ENCODE measurements at places on chromosomes 2 and 18.

DNA sequence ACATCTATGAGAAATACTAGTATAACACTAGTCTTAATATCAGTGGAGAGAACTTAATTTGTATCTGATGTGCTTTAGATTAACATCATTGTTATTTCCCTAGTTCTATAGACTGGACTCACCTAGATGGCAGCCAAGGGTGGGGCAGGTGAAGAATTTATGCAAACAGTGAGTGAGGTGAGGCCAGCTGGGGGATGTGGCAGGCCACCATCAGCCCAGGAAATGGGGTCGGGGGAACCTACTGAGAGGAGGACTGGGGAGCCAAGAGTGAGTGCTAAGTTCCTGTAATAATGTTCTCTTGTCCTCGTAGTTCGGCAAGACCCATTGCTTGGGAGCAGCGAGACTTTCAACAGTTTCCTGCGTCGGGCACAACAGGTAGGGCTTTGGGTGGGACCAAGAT, 2.5 kb downstream of the SNX17 start:
- no peak for DNase-seq

- DNase-seq = no peak
These were observed 52.6 kb downstream of the CHN1 start for GRCh38 chr2:174952607-174953006.

- DNase-seq = peak; percentile 45
These were observed 541.9 kb downstream of the TMX3 start for GRCh38 chr18:68172842-68173549.

DNA sequence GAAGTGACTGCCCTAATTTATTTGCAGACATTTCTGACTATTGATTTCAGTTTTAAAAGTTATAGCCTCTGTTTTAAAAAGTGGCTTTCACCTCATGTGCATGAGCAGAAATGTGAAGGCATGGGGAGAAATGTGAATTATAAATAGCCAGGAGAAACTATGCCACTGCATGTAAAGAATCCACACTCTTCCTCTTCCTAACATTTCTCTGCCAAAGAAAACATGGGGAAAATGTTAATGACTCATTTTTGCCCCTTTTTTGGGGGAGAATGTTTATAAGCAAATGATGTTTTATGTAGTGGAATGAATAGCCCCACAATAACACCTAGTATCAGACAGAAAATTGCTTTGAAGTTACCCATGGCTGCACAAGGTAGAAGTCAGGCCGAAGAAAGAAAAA, 249.0 kb upstream of the TANK start:
- no peak for DNase-seq

- DNase-seq = no peak
These were observed 89.0 kb upstream of the KCTD1 start for GRCh38 chr18:26637324-26637723.

DNA sequence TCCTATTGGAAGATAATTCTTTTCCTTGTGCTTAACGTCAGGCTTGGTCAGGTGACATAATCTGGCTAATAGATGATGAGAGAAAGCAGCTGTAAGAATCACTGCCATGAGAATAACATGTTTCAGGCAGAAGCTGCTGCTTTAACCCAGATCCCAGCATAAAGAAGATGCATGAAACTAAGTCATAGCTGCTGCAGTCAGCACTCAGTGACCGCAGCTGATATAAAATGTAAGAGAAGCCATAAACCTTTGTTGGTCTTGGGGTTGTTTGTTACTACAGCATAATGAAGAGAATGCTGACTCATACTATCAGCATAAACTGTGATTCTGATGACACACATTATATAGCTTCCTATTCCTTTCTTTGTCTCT, 274.3 kb upstream of the TRIB2 start:
- DNase-seq = no peak

DNA sequence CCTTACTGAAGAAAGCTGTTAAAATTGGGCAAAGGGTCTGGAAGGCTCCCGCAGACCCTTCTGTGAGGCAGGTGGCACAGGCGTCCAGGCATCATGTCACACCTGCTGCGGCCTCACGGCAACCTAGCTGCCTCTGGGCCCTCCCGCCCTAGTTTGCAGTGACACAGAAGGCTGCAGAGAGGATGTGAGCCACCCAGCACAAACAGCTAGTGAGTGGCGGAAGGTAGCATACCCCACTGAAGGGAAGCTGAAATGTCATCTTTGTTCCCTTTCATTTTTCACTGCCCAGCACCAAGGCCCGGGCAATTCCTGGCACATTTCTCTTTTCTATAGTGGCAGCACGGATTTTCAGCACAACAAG, 53.8 kb downstream of the TRAPPC12 start:
- no peak for DNase-seq

GRCh38 chr2:207264310-207264709, 98.6 kb upstream of the KLF7 start:
- DNase-seq = no peak

DNA sequence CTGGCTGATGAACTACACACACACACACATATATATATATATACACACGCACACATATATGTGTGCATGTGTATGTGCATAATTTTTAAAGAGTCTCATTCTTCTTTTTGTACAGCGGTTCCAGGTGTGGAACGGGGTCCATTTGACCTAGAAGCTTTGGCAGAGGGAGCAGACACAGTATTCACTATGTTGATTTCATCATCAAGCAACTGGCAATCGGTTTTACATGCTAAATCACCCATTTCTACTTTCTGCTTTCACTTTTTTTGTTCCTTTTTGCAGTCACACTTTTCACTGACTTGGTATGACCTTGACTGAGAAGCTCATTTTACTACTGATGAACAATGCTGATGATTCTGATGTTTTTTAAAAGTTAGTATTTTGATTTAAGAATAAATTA, 63.0 kb upstream of the PGAP1 start:
- no peak for DNase-seq

DNA sequence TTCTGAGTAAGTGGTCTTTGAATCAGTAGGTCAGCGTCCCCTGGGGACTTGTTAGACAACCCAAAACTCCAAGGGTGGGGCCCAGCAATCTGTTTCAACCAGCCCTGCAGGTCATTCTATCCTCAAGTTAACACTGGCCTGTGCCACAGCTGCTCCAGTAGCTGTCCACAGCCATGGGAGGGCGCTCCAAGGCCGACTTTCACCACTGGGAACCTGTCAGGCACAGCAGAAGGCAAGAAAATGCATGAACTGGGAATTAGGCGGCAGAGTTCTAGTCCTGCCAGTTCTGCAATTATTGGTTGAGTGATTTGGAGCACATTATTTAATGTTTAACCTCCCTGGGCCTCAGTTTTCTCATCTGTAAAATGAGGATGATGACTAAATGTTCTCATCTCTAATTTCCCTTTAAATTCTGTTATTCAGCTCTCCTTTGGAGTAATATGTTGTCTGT, 17.4 kb upstream of the MRPL33 start:
- DNase-seq = peak; percentile 83

DNA sequence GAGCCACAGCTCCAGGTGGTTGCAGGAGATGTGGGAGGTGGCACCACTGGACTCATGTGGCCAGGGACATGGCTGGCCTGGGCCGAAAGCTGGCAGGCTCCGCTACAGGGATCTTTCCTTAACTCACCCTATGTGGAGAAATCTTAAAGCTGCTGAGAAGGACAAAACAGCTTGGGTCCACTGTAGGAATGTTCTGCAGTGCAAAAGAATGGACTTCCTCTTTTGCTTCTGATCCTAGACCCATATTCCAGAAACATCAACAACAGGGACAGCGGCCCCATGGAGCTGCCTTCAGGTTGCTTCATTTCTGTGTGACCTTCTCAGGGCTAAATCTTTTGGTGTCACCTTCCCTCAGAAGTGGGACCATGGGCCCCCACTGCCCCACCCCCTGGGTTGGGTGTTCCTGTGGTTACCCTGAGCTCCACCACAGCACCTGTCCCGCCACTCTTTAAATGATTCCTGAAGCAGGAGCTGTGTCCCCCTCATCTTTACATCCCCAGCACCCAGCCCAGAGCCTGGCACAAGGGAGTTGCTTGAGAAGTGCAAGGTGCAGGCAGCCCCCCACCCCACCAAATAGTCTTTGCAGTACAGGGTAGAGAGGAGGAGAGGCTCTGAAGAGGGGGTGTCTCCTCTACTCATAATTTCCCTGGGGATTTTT, 205.8 kb downstream of the ZBTB7C start:
- no peak for DNase-seq

DNA sequence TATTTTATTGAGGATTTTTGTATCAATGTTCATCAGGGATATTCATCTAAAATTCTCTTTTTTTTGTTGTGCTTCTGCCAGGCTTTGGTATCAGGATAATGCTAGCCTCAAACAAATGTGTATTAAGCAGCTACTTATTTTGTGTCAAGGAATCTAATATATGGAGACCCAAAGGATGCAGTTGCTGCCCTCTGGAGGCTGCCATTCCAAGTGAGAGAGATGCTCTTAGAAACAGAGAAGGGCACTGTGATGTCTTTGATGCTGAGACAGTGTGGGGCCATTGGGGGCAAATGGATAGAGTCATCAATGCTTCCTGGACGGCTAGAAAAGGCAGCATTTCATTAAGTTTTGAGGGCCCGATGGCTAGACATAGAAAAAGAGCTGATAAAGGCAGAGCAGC, 292.6 kb downstream of the SETBP1 start:
- no peak for DNase-seq

DNA sequence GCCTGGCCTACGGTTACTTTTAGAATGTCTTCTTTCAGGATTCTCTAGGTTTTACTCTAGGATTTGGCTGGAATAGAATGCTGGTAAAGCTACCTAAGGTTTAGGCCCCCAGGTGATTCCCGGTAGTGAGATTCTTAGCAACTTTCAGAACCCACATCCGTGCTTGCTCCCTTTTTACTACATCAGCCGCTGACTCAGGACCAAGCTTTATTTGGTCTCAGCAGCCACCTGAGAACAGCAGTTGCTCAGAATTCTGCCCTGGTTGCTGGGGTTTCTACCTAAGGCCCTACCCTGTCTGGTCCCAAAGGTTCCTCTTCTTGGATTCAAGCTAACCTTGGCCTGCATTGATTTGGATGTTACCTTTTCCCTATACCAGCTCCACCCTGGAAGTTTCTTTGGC, 36.1 kb upstream of the NDUFV2 start:
- no peak for DNase-seq

GRCh38 chr2:20429528-20429927, 17.3 kb upstream of the RHOB start:
- no peak for DNase-seq

DNA sequence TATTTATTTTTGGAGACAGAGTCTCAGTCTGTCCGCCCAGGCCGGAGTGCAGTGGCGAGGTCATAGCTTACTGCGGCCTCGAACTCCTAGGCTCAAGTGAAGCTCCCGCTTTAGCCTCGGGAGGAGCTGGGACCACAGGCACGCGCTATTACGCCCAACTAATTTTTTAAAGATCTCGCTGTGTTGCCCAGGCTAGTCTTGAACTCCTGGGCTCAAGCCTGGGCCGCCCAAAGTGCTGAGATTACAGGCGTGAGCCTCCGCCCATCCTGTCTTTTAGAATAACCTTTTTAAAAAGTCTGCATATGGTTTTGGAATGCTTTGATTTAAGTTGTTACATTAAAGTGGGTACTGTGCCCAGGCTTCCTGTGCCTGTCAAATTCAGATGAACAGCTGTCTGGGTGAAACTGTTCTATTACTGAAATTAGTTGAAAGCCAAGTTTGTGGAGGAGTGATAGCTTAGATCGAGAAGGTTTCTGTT, 944 bp downstream of the RAB3GAP1 start:
- DNase-seq = no peak

DNA sequence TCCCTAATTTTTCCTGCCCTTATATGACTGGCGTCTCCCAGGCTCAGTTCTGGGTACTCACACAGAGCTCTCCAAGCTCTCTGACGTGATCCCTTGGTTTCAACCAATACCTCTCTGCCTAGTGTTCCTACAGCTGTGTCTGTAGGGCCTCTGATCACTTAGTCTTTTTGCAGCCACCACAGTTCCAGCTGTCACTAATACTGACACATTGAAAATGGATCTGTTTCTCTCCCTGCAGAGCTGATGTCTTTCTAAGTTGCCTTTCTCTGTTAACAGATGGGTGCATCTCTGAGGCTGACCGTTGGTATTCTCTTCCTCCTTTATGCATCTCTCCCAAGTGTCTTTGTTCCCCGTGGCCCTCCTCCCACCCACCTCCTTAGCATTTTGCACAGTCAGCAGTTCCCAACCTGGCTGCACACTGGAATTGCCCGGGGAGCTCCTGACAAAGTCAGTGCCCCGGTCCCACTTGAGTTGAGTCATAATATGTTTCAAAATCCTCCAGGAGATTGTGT, 62.5 kb downstream of the CERS6 start:
- peak; percentile 55 for DNase-seq

GRCh38 chr2:237998530-237998929, 31.7 kb downstream of the UBE2F start:
- no peak for DNase-seq

DNA sequence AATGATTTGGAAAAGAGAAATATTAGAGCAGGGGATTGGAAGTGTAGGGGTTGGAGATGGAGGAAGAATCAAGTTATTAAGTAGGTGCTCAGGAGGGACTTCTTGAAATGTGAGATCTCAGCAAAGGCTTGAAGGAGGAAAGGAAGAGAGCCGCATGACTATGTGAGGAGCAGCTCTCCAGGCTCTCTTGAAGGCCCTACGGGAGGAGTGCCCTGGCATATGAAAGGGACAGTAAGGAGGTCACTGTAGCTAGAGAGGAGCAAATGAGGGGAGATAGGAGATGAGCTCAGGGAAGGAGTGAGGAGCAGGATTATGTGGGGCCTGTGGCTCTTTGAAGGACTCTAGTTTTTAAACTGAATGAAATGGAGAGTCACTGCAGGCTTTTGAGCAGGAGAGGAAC, 181.1 kb upstream of the NABP1 start:
- no peak for DNase-seq

- no peak for DNase-seq
These were observed 460.4 kb downstream of the MBD2 start for GRCh38 chr18:53764086-53764485.

DNA sequence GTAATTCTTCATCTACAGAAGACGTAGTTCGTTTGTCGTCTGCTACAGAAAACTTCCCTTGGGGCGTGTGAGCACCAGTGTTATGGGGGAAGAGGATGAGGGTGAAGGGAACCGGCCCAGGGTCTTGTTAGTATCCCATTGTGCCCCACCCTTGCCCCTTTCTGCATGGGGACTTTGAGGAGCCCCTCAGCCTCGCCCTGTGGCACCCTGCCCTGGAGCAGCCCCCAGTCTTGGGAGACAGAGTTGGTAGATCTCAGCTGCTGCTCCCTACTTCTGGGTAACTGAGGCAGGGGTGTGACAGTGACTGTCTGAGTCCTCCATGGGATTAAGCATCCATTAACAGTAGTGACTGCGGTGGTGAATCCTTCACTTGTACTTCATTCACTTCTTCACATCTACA, 50.1 kb downstream of the RNF144A start:
- no peak for DNase-seq

- no peak for DNase-seq
These were observed 45.6 kb upstream of the ANKRD44 start for GRCh38 chr2:197356136-197356535.
